ENCODE measurements at places on chromosomes 2 and 18.

GRCh38 chr2:46548521-46549144 lies 69.3 kb downstream of the TMEM247 start:
- DNase-seq: no peak

DNA sequence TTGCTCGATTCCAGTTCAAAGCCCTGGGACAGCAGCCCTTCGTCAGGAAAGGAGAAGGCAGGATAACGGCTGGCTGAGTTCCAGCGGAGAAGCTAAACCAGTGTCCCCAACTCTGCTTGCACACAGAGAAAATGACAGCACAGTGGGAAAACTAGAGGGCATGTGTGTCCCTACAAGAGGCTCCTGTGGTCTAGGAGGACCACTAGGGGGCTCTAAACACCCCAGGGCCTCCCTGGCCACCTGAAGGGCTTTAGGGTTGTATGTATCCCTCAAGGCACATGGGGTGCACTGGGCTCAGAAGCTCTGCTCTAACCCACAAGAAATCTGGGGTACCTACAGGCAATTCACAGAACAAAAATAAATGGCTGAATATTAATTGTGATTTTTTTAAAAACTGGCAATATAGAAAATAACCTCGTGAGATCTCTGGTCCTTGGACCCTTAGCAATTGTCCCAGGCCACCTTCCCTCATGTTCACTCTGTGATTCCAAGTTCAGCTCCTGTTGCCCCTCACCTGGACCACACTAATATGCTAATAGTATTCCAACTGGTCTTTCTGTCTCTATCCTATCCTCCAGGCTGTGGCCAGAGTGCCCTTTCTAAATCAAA lies 17.5 kb downstream of the STAT1 start:
- peak; percentile 15 for DNase-seq

- DNase-seq: no peak
These were observed 26.8 kb upstream of the NABP1 start for GRCh38 chr2:191650896-191651773.

- DNase-seq: no peak
These were observed 192.6 kb upstream of the TCF4 start for GRCh38 chr18:55780586-55781071.

DNA sequence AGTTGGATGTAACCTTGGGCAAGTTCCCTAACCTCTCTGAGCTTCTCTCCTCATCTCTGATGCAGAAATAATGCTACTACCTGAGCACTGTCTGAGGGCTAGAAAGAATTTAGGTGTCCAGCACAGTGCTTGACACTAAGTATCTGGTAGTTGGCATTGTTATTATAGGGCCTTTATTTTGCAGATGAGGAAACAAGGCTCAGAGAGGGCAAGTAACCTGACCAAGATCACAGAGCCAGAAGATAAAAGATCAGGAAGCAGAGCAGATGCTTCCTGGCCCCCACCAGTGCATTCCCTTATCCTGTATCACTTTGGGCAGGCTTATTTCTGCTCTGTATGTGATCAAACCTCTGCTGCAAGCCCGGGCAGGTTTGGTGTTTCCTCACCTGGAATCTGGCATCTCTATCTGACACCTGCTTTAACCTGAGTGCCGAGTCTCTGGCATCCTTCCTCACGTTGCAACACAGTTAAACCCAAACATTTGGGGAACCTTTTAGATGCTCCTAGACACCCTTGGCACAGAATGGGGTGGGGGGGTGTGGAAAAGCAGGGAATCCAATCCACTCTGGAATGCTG lies 69.9 kb downstream of the PLB1 start:
- no peak for DNase-seq

DNA sequence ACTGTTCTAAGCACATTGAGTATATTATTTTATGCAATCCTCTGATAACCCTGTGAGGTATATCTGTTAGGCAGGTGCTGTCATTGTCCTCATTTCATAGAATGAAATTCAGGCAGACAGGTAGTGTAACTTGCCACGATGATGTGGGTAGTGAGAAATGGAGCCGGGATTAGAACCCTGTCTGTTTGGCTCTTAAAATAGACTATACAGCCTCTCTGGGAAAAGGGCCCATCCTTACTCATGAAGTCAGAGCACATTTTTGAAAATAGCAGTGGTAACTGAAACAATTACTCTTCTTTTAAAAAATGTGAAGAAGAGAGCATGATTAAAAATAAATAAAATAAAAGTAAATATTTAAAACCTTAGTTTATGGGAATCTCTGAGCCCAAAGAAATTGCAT lies 23.0 kb downstream of the FAM171B start:
- DNase-seq: no peak

DNA sequence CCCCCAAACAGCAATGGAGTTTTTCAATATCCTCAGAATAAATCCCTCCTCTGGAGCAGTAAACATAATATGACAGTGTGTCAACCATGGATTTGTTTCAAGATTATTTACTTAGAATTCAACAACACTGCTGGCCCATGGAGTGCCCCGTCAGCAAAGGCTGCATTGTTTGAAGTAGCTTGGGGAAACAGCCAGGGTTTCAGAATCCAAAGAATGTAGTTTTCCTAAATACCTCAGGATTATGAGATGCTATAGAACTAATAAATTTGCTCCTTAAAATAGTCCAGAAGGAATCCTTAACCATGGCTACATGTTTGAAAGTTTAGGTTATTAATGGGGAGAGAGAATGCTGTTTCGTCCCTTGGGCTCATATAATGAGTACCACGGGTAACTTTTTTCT lies 13.1 kb upstream of the CETN1 start:
- DNase-seq: no peak

GRCh38 chr18:44786688-44787087 lies 106.0 kb downstream of the SETBP1 start:
- DNase-seq: no peak

- no peak for DNase-seq
These were observed 50.5 kb downstream of the USP37 start for GRCh38 chr2:218517434-218518206.

GRCh38 chr2:41933046-41933420 lies 114.8 kb upstream of the PKDCC start:
- DNase-seq: no peak

DNA sequence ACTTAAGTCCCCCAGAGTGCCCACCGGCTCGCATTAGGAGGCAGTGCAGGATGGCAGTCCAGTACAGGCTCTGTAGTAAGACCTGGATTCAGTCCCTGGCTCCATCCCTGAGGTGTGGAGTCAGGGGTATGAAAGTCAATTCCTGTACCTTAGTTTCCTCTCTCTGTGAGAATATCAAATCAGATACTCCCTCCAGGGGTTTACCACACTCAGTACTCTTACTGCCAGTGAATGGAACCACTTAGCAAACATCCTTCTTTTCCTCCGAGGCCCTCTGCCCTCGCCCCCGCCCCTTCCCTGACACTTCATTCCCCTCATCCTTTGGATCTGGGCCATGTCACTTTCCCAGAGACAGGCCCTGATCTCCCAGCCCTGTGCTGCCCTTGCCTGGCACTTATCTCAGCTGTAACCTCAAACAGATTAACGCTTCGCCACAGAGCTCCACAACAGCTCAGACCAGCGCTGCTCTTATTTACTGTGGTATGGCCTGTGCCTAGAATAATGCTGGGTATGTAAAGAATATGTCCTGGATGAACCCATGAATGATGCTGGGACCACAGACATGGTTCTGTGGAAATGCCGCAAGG lies 159.0 kb upstream of the TMEM200C start:
- DNase-seq: no peak

- no peak for DNase-seq
These were observed 81.8 kb downstream of the EXOC6B start for GRCh38 chr2:72744049-72744448.

DNA sequence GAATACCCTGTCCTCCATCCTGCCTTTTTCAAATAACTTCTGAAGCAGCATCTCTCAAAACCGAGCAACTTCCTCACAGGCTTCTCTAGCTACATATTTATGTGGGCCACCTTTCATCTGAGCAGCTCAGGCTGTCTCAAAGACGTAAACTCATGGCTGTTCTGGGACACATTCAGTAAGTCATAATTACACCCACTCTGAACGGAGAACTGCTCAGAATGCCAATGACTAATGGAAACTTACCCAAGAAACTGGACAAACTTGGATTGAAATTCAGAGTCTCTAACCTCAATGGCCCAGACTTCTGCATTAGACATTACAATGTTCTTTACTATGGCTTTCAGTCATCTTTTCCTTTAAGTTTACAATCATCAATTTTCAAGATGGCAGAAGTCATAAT lies 145.2 kb downstream of the RAD51AP2 start:
- no peak for DNase-seq

- DNase-seq: no peak
These were observed 93.1 kb upstream of the ZFP36L2 start for GRCh38 chr2:43319541-43319940.

- no peak for DNase-seq
These were observed 145.5 kb downstream of the CALCRL start for GRCh38 chr2:187302586-187302985.

DNA sequence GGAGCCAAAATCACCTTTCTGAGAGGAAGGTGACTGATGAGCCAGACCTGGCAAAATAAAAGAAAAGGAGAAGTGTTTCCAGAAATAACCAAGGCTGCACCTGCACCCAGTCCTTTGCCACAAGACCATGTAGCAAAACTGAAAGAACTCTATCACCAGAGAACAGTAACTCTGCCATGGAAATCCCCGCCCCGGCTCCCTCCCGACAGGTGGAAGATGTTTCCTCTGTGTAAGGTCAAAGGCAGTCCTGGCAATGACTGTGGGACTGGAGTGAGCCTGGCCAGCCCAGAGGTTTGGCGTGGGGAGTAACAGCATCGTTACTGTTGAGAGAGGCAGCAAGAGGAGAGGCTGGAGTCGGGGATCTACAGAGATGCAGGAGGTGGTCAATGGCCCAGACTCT lies 42.3 kb downstream of the SPRED2 start:
- DNase-seq: no peak

DNA sequence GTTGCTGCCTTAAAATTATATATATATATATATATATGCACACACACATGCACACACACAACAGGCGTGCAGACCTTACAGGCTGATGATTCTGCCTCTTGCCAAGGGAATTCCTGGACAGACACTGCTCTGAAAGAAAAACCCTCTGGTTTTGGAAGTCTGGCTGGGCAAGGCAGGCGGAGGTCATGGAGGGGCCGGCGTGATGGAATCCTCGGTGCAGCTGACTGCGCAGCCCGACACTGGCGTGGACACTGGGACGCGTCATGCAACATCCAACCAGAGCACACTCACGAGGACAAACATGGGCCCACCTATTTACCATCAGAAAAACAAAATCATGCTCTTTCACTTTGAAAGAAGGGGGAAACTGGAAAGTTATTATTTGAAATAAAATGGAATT lies 235.3 kb downstream of the ZNF516 start:
- no peak for DNase-seq

GRCh38 chr2:45912109-45912508 lies 260.6 kb downstream of the PRKCE start:
- no peak for DNase-seq

DNA sequence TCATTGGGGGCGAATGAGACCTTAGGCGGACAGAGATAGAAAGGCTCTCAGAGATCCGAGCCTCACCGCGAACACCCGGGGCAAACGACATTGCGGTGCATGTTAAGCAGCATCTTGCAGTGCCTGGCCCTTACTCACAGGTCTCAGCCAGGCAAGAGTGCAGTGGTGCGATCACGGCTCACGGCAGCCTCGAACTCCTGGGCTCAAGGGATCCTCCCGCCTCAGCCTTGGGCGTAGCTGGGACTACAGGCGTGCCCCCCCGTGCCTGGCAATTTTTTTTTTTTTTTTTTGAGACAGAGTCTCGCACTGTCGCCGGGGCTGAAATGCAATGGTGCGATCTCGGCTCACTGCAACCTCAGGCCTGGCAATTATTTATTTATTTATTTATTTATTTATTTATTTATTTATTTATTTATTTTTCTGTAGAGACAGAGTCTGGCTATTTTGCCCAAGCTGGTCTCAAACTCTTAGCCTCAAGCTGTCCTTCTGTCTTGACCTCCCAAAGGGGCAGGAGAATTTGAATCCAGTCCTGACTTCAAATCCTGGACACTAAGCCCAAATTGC lies 1.3 kb downstream of the LAMA3 start:
- DNase-seq: no peak

- DNase-seq: no peak
These were observed 1183.1 kb upstream of the TMEFF2 start for GRCh38 chr2:193377789-193378188.

GRCh38 chr2:151297882-151298281 lies 8.4 kb upstream of the NMI start:
- DNase-seq: no peak

- DNase-seq: no peak
These were observed 23.5 kb upstream of the C1GALT1C1L start for GRCh38 chr2:43699761-43700160.

All from NCI-H1694 (cell line).